ENCODE measurements at places on chromosomes 4 and X.

DNA sequence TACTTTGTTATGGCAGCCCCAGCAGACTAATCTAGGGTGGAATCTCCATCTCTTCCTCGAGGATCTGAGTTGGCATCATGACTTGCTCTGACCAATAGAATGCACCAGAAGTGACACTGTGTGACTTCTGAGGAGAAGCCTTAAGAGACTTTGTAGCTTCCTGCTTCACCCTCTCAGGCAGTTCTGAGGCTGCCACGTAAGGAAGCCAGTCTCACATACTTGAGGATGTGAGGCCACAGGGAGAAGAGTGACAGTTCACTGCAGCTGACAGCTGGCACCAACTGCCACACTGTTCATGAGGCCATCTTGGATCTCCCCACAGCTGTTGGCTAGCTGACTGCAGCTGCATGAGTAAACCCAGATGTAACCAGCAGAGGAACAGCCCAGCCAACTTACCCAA lies 29.3 kb upstream of the BCOR start:
- no peaks in the 10 kb centered on the region for H3K4me1 ChIP-seq
- H3K27ac ChIP-seq = no peak overlapping the region
- no peaks in the 10 kb centered on the region for H3K36me3 ChIP-seq
- H3K4me3 ChIP-seq = no peak overlapping the region
- DNase-seq = no peak

DNA sequence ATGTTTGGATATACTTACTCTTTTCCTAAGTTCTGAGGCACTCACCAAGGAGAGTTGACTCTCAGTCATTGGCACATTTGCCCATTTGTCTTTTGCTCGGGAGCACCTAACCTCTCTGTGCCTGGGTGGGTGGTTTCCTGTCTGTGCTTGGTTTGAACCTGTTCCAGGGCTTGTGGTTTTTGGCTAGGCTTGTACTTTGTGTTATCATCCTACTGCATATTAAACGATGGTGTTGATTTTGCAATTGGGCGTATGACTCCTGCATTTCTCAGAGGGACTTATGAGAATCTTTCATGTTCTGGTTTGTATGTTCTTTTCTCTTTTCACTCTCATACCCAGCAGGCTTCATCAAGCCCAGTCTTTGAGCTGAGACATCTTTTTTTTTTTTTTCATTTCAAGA lies 161.7 kb downstream of the BTC start:
- no peaks in the 10 kb centered on the region for H3K36me3 ChIP-seq
- H3K4me3 ChIP-seq = no peak overlapping the region
- no peak overlapping the region for H3K27ac ChIP-seq

- H3K36me3 ChIP-seq = no peaks in the 10 kb centered on the region
- no peak for DNase-seq
- no peak overlapping the region for H3K27ac ChIP-seq
Observed at GRCh38 chr4:29085748-29086147, 1634.4 kb upstream of the PCDH7 start.

- H3K36me3 ChIP-seq = no peaks in the 10 kb centered on the region
- H3K4me1 ChIP-seq = no peaks in the 10 kb centered on the region
Observed at GRCh38 chrX:124435616-124436015, 89.3 kb downstream of the SH2D1A start.

DNA sequence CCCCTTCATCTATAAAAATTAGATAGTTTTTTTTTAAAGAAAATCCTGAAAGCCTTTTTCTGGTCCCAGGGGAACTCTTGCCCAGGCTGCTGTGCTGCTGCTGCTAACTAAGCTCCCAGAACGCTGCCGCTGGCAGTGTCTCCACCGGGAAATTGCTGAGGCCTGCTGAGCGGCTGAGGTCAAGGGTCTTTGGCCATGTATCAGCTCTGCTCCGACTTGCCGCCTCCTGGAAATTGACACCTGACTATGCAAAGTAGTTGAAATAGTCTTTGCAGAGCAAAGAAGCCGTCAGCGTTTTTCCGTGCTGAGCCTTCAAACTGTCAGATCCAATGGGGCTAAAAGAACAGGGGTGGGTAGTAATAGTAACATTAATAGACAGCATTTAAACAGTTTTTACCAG lies 839 bp downstream of the QDPR start:
- H3K36me3 ChIP-seq = peaks cover 8% of the 10 kb centered on the region
- no peaks in the 10 kb centered on the region for H3K27me3 ChIP-seq
- peak overlapping the region; percentile 77 for H3K27ac ChIP-seq
- H3K4me3 ChIP-seq = peak overlapping the region; percentile 81
- no peak for DNase-seq
- peaks cover 18% of the 10 kb centered on the region for H3K4me1 ChIP-seq

DNA sequence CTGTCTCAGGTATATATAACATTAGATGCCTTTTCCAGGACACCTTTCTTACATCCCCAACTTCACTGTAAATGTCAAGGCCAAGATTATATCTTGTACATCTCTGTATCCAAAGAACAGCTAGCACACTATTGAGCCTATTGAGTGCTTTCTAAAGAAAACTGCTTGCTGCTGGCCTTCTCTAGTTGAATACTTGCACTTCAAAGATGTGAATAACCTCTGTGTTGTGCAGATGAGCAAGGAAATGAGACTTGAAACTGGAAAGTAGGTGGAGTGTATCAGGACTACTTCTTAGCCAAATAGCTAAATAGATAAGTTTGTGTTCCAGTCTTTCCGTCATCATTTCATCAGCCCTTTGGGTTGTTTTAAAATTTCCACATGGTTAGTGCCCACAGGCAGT lies 704.4 kb upstream of the AMOT start:
- H3K27me3 ChIP-seq = no peaks in the 10 kb centered on the region
- no peak overlapping the region for H3K27ac ChIP-seq
- DNase-seq = no peak

DNA sequence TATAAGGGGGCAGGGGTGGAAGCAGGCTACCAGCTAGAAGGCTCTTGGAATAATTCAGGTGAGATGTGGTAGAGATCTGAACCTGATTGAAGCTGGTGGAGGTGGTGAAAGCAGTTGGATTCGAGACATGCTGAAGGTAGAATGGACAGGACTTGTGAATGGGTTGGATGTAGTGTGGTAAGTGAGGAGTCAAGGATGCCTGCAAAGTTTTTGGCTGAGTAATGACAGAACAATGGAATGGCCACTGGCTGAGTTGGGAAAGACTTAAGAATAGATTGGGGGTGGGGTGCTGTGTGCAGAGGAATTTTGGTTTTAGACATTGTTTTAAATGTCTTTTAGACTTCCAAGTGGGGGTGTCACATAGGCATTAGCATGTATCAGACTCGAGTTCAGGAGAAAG lies 33.5 kb downstream of the HPF1 start:
- no peak for DNase-seq
- H3K36me3 ChIP-seq = peaks cover 14% of the 10 kb centered on the region
- H3K27me3 ChIP-seq = no peaks in the 10 kb centered on the region
- H3K4me3 ChIP-seq = no peak overlapping the region

GRCh38 chr4:56475917-56476316 lies 8.5 kb downstream of the SRP72 start:
- H3K4me3 ChIP-seq = no peak overlapping the region
- no peak overlapping the region for H3K27ac ChIP-seq
- H3K4me1 ChIP-seq = no peaks in the 10 kb centered on the region
- no peaks in the 10 kb centered on the region for H3K36me3 ChIP-seq

All from vagina (tissue), 2 donors.